Spleen (tissue), 13 donors: ENCODE measurements at places on chromosomes 2 and 18. TPM values are rescaled to one million over a fixed set of nuclear protein-coding genes. Genes with fewer than 3 reads are reported as not detected.

Gene SLC11A1
- polyA plus RNA-seq: 38.6 TPM

Gene GEN1
- 10.7 TPM for polyA plus RNA-seq

Gene EGR4
- polyA plus RNA-seq: 0.03 TPM

Gene IL37
- not detected for polyA plus RNA-seq

Gene GPR35
- 17.8 TPM for polyA plus RNA-seq

Gene ABCB11
- polyA plus RNA-seq: 0.03 TPM

Gene ANKRD36B
- polyA plus RNA-seq: 11.2 TPM

Gene SPOPL
- 8.9 TPM for polyA plus RNA-seq

Gene IL1RL2
- 0.05 TPM for polyA plus RNA-seq

Gene SERPINB7
- polyA plus RNA-seq: not detected
